ENCODE measurements at places on chromosomes 5 and 9.

DNA sequence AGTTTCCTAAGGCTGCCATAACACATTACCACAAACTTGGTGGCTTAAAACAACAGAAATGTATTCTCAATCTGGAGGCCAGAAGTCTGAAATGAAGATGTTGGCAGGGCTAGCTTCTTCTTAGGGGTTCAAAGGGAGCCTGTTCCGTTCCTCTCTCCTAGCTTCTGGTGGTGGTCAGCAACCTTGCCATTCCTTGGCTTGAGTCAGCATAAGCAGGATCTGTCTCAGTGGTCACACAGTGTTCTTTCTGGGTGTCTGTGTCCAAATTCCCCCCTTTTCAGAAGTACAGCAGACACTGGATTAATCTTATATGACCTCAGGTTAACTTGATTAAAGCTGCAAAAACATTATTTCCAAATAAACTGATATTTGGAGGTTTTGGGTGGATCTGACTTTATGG is 2.1 kb upstream of the OSMR start:
- no peak for DNase-seq

GRCh38 chr9:99595796-99596195 is 225.9 kb upstream of the NR4A3 start:
- DNase-seq = no peak

- no peak for DNase-seq
Observed at GRCh38 chr5:159965031-159965837, 43.7 kb upstream of the TTC1 start.

- no peak for DNase-seq
Observed at GRCh38 chr9:79806086-79806485, 234.3 kb downstream of the TLE4 start.

DNA sequence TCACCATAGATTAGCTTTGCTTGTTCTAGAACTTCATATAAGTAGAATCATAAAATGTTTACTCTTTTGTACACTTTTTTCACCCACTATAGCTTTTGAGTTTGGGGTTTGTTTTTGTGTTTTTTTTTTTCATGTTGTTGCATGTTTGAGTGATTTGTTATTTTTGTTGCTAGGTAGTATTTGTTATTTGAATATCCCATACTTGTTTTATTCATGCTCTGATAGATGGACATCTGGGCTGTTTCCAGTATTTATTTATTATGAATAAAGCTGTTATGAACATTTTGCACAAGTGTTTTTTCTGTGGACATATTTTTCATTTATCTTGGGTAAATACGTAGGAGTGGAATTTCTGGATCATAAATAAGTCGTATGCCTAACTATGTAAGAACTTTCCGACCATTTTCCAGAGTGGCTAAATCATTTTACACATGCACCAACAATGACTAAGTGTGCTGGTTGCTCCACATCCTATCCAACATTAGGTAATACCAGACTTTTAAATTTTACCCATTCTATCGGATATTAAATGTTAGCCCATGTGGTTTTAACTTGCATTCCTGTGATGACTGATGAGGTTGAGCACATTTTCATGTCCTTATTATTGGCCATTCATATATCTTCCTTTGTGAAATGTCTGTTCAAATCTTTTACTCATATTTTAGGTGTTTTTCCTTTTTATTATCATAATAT is 69.1 kb upstream of the NR4A3 start:
- DNase-seq = no peak

GRCh38 chr5:115350894-115351293 is 54.4 kb upstream of the CCDC112 start:
- DNase-seq = no peak

GRCh38 chr9:10238087-10238486 is 374.7 kb downstream of the PTPRD start:
- DNase-seq = no peak

GRCh38 chr5:72392326-72392733 is 72.2 kb downstream of the PTCD2 start:
- DNase-seq = no peak

GRCh38 chr9:99085949-99086948 is 18.7 kb upstream of the TGFBR1 start:
- no peak for DNase-seq

- DNase-seq = no peak
Observed at GRCh38 chr5:74055486-74056106, 429.6 kb downstream of the ARHGEF28 start.

- DNase-seq = peak; percentile 13
Observed at GRCh38 chr9:85900504-85901201, 40.3 kb upstream of the NAA35 start.

GRCh38 chr9:117714282-117714681 is 10.1 kb downstream of the TLR4 start:
- DNase-seq = no peak

- DNase-seq = no peak
Observed at GRCh38 chr9:134004881-134005280, 12.8 kb upstream of the VAV2 start.

DNA sequence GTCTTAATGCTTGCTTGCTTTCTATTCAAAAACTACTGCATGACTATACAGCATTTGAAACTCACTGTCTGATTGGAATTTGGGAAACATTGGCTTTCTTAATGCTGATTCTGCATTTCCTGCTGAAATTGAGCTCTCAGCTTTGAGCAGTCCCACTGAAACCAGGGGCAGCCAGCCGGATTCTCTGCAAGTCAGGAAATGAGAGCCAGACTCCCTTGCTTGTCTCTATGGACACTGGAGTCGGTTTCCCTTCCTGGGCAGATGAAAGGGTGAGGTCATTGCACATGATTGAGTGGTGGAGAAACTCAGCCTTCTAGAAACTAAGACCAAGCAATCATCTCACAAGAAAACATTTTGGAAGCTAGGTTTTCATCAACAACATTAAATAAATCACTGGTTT is 119.7 kb upstream of the SPATA31C2 start:
- DNase-seq = no peak

- DNase-seq = no peak
Observed at GRCh38 chr5:81397176-81397575, 3.2 kb upstream of the ACOT12 start.

DNA sequence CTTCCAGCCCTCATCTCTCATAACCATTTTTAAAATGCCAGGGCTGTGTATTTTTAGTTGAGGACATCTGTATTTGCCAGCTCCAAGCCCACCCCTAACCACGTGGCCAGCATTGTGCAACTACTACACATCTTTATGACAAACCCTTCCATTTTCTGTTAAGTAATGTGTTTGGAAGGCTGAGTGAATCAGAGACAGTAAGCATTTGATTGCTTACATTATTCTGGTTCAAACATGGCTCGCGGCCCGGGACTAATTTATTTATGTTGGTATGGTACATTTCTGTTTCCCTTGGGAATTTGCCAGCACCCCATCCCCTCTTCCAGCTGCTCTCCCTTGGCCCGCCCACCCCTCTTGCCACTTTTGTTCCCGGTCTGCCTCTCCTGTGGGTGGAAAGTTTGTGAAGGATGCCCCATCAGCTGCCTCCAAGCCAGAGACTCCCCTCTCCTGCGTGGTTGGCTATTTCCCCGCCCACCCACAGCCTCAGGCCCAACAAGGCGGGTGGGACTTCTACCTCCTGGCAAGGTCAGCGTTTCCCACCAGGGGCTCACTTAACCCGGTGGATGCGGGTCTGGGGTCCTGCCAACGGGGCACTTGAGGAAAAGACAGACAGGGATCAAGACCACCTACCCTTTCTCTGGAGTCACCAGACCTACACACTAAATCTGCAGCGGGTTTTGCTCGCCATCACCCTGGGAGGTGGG is 162.2 kb downstream of the HSD17B3 start:
- DNase-seq = no peak

- DNase-seq = no peak
Observed at GRCh38 chr5:36730537-36731216, 124.3 kb downstream of the SLC1A3 start.

GRCh38 chr9:133563291-133563796 is 28.8 kb downstream of the ADAMTSL2 start:
- no peak for DNase-seq

DNA sequence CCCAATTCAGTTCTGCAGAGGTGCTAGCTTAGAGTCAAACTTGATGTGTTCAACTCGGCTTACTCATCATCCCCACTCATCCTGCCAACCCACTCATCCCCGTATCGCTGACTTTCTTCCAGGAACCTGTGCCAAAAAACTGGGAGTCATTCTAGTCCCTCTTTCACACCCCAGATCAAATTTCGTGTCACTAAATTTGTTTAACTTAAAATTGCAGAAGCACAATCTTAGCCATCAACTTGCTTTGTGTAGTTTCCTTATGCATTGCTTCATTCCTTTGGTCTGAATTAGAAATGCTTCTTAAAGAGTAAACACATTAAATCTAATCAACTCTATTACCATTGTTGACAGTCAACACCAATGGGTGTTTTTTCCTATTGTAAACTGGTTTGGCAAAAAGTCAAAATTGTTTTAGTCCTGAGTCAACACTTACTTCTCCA is 162.4 kb downstream of the TTC39B start:
- DNase-seq = no peak

DNA sequence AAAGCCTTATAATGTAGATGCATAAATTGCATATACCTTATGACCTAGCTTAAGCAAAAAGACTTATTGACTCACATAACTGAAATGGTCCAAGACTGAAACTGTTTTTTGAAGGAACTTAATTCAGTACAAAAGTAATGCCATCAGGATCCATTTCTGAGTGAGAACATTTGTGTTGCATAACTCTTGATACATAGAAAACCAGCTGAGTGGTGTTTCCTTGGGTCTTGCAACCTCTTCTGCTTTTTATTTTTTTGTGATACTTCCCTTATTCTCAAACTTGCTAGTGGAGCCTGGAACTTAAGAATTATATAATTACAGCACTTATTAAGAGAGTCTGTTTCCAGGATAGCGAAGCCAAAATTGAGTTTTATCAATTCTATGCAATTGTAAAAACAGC is 272.0 kb downstream of the MAN2A1 start:
- DNase-seq = no peak

DNA sequence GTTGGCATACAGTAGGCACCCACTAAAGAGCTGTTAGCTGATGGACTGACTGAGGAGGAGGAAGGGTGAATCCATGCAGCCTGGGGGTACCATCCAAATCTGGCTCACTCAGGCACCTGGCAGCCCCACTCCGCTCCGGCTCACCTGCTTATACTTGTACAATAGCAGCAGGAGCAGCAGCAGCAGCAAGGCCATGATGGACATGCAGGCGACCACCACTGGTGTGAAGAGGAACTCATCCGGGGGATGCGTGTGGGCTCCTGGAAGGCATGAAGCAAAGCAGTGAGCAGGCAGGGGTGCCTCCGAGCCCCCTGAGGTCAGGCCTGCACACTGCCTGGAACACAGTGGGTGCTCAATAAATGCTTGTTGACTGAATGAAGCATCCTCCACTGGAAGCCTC is 18.3 kb downstream of the CSF1R start:
- no peak for DNase-seq

DNA sequence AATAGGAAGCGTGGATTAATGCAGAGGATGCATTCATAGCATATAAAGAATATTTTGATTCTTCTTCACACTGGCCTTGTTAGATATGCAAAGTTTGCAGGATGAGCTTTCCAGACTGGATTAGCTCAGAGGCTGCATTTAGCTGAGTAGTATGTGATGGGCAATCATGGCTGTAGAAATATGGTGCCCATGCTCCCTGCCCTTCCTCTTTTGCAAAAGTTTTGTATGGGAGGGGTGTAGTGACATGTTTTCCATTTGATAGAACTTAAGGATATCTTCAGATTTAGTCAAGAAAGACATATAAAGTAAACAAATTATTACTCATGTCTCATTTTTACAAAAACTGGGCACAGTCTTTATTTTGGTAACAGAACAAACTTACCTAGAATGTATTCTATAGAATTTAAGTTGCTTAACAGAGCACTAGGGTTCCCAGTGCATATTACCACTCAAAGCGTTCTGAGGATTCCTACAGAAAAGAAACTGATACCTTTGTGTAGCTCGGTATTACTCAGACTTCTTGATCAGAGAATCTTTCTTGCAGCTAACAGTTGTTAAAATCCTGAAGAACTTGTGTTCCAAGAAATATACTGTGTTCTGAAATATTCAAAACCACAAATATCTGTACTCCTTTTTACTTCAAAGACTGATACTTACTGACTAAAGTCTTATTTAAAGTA is 9.8 kb downstream of the GTF3C4 start:
- no peak for DNase-seq

- no peak for DNase-seq
Observed at GRCh38 chr9:112558476-112558875, 71.8 kb downstream of the KIAA1958 start.

DNA sequence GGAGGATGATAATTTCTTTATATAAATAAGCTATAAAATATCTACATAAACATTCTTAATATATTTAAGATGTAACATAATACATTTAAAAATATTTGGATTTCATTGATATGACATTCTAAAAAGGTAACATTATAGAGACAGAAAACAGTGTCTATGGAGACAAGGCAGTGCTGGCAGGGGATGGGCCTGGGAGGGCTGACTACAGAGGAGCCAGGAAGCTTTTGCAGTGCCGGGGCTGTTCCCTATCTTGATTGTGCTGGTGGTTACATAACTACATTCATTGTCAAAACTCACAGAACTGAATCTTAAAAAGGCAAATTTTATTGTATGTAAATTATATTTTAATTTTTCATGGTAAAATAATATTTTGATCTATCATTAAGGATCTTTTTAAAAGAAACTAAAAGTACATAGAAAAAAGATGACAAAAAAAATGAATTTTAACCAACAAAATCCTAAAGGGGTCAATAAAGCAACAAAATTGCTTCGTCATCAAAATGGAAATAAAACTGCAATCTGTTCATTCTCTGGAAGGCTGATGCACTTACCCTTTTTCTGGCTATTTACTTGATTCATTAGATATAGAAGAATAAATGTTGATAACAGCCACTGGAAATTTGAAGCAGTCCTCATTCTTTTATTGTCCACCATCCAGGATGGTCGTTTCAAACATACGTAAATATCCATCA is 26.3 kb downstream of the LIFR start:
- no peak for DNase-seq

DNA sequence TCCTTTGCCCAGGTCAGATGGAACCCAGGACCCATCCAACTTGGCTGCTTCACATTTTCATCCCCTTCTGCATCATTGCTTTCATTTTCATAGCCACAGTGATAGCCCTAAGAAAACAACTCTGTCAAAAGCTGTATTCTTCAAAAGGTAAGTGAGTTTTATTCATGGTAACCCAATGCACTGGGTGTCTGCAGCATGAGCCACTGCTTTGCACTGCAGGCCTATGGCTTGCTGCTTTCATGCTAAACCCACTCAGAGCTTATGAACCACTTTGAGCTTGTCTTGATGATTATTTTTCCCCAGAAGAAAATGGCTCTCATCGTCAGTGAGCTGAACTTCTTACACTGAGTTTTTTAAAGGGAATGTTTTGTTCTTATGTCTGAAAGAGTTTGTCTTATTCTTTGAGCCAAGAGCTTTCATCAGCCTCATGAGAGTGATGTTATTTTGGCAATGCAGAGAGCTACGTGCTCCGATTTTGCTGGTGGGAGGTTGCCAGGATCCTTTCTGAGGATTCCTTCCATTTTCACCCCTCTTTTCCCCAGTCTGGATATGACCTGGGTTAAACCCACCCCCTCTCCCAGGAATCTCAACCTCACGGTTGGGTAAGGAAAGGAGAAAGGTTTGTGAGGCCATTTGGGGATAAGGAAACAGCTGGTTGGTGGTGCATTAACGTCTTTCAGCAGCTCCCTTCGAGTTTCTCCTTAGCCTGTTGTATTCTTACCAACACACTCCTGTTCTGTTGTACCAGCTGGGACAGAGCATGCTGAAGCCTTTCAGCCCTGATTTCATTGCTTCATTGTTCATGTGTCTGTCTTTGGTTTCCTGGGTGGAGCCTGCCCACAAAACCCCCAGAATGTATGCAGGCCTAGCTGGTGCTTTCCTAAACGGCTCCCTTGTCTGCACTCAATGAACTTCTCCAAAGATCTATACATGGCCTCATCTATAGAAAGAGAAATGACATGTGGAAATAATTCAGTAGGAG is 47.6 kb downstream of the PDCD1LG2 start:
- DNase-seq = peak; percentile 43

Measured in T-helper 9 cell (primary cell).